T-cell (primary cell): ENCODE measurements at places on chromosomes 4 and X.

DNA sequence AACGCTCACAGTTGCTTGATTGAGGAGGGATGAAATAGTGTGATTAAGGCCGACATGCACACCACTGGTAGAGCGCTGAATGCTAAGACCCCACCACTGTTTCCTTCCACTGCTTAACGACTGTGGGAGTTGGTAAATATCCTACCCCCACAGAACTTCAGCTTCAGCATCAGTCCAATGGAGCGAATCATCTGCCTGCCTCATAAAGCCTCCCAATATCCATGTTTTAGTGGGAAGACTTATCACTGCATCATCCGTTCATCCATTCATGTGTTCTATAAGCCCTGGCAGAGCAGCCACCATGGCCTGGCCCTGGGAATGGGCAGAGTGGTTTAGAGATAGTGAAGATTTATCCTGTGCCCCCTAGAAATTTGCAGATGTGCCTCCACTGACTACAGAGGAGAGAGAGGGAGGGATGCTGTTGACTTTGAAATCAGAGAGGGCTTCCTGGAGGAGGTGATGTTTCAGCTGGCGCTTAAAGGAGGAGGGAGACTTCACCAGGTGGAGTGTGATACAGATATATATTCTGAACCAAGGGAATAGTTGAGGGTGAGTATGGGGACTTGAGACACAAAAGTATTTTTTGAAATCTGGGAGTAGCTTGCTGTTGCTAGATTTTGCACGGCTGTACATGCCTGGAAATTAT is 71.9 kb upstream of the STX18 start:
- DNase-seq: no peak

DNA sequence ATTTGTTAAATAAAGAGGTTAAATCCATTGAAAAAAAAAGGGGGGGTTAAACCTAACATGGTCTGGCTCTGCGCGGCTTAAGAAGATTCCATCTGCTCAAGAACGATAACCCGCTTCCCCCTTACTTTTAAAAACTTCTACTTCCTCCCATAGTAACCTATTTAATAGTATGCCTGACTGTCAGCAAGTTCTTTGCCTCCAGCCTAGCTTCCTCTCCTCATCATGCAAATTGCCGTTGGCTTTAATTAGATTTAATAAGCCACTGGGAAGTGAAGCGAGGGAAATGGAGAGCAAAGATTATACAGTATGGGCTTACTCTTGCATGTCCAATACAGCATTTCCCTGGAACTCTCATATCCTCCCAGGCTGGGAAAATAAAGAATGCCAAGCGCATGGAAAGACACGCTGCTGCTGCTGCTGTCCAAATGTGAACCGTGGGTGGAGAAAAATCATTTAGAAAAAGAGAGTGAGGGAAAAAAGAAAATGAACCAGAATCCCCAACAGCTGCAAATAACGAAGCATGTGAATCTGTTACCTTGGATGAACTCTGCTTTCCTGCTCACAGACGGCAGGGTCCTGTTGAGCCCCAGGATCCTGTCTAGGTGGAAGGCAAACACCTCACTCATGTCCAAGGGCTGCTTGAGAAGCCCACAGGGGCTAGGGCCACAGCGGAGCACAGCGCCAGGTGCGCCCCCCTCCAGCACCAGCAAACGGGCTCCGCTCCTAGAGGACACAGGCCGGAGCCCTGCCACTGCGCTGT is 2.7 kb downstream of the GASK1B start:
- no peak for DNase-seq

- DNase-seq: no peak
These were observed 35.5 kb downstream of the OFD1 start for GRCh38 chrX:13770013-13770535.

- DNase-seq: no peak
These were observed 11.6 kb upstream of the CTBP1 start for GRCh38 chr4:1260418-1261106.

GRCh38 chr4:41297832-41298231 is 41.1 kb downstream of the UCHL1 start:
- no peak for DNase-seq

GRCh38 chr4:70749313-70749712 is 27.5 kb downstream of the RUFY3 start:
- DNase-seq: no peak
